Stimulated activated CD8-positive, alpha-beta memory T cell treated with anti-CD3 and anti-CD28 coated beads, Interleukin-7, amount 100 ng/mL, for 1 hour (primary cell): ENCODE measurements at places on chromosomes 7 and 10.
A peak's percentile ranks its signal among the peaks of the same experiment; 100 is the strongest.

DNA sequence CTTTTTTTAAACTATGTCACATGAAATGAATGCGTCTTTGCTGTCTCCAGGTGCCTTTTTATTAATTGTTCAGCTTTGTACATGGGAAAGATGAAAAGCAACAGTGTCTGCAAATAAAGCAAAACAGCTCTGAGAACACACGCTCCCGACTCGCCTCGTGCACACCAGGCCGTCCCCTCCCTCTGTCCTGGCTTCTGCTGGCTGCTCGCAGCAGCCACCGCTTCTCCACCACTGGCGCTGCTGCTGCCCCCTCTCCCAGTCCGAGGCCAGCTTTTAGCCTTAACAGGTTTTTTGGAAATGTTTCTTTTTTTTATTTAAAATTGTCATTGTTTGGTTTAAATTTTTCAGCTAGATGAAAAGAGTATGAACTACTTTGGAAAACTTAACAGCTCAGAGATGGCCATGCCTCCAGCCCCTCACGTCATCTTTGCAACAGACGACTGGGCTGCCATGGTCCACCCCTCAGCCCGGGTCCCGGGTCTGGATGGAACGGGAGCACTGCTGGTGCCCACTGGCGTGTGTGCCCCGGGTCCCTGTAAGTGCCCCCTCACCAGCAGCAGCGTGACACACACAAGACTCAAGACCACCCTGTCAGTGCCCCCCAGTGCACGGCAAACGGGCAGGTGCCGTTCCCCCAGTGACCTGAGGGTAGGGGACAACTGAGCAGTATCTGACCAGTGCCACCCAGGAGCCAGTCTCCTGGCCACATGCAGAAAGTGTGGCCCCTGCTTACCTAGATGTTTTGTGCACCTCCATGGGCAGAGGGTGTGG, 415.6 kb upstream of the FOXK1 start:
- no peak for DNase-seq

GRCh38 chr7:106736508-106737201, 75.7 kb upstream of the CCDC71L start:
- DNase-seq = no peak

- DNase-seq = no peak
These were observed 125.8 kb downstream of the CRPPA start for GRCh38 chr7:16295558-16295957.

DNA sequence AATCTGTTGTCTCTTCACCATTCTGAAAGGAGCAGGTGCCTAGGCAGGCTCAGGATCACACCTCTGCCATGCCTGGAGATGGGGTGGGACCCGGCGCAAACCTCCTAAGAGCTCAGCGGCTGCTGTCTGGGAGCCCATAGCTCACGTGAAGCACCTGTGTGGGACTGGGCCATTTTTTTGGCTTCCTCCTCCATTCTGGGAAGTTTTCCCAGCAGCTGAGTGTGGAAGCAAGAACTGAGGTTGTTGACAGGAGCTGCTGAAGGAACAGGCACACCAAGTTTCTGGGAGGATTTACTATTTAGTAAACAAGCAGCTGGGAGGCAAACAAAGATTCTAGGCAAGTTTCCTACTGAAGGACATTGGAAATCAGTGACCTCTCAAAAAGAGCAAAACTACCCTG, 77.3 kb downstream of the FAM13C start:
- DNase-seq = no peak

DNA sequence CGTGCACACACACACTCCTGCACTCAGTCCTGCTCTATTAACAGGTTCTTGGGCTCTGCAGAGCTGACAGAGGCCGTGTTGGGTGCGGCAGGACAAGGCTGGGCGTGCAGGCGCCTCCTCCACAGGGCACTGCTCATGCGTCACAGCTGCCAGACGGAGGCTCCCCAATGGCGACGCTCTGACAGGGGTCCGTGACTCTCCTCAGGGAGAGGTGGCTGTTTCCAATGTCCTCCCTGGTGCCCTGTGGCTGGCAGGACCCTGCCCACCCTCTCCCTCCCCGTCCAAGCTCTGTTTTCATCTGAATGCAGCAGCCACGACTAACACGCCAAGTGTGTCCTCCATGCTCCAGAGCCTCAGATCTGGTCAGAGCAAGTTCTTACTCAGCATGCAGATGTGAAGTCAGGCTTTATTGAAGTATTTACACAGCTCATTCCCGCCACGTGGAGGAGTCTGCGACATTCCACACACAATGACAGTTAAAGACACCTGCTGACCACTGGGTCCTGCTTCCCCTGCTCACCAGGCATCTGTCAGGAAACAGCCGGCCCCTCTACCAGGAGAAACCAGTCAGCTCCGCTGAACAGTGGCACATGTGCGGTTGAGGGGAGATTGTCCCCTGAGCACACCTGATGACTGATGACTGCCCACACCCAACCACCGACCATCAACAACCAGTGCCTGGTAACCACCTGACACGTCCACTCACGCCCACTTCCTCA, 116.7 kb downstream of the VIPR2 start:
- DNase-seq = no peak

GRCh38 chr7:128914566-128915151, 4.2 kb upstream of the KCP start:
- no peak for DNase-seq

DNA sequence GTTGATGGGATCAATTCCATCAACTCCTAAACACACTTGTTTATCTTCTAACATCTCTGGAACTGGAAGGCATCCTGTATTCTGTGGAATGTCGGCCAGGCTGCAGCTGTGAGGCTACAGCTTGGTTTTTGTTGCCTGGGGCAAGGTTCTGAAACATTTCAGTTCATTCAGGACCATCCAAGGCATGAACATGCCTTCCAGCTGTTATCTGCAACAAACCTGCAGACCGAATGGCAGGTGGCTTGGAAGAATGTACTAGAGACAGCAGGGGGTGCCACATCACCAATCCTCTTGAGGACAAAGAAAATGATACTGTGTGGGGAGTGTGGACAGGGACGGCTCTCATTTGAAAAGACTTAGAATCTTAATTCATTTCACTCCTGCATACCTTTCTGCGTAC, 12.4 kb downstream of the PAPOLB start:
- DNase-seq = no peak

DNA sequence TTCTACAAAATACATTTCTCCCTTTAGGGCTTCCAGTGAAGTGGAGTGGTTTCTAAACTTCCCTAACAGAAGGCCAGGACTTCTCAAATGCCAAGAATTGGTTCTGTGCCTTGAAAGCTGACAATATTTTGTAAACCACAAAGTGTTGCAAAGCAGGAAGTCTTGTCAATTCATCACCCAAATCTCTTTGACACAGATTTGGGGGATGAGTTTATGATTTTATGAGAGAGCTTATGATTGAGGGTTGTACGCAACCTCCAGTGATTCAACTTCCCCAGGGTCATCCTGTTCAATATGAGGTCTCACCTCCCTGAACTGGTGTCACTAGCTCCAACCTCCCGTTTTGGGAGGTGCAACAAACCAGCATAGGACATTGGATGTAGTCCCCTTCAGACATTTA, 83.7 kb downstream of the PRLHR start:
- no peak for DNase-seq

GRCh38 chr10:3400348-3400747, 227.8 kb upstream of the PITRM1 start:
- no peak for DNase-seq

DNA sequence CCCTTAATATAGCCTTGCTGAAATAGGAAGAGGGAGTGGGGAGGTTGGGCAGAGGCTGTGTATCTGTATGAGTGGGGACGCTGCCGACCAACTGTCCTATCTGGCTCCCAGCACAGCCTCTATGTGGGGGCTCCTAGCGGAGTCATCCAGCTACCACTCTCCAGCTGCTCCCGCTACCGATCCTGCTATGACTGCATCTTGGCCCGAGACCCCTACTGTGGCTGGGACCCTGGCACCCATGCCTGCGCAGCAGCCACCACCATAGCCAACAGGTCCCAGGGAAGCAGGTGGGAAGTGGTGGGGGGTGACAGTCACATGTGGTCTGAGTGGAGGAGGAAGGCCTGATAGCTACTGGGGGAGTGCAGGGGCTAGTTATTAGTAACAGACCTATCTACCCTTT, 6.6 kb downstream of the MRPL43 start:
- DNase-seq = no peak

DNA sequence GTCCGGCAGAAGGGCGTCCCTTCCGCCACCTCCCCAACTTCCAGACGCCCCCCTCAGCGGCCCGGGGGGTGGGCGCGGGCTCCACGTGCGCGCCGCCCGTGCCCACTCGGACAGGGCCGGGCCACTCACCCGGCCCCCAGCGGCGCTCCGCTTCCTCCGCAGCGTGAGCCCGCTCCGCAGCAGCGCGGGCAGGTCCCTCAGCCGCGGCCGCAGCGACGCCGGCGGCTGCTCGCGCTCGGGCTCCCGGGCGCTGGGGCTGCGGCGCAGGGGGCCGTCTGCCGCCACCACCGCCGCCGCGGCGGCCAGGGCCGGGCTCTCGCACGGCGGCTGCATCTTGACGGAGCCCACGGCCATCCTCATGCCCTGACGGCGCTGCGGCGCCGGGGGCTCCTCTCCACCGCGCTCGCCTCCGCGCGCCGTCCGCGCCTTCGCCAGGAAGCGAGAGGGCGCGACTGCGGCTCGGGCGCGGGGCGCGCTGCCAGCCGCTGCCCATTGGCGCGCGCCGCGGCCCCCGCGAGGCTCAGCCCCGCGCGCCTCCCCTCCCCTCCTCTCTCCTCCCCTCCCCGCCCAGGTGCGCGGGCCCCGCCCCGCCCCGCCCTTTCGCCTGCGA, at the start of gene RAPGEF5:
Gene RAPGEF5 (minus strand): TSS at position 454 of the 610 bp plus-strand sequence. CDS start 94 bp downstream, at position 360.
- DNase-seq = no peak

DNA sequence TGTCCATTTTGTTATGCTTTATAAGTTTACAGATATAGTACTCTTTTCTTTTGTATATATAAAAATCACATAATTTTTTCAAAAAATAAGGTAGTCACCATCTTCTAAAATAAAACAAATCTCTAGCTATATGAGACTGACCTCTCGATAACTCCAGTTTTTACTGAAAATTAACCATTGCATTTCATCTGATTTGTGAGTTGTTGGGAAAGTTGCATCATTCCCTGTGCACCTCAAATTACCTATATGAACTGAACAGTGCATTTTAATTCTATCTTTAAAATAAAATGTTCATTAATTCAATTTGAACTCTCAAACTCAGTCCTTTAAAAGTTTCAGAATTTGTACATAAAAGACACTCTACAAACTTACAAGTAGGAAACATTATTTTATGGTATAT, 86.0 kb downstream of the VWDE start:
- DNase-seq = no peak

DNA sequence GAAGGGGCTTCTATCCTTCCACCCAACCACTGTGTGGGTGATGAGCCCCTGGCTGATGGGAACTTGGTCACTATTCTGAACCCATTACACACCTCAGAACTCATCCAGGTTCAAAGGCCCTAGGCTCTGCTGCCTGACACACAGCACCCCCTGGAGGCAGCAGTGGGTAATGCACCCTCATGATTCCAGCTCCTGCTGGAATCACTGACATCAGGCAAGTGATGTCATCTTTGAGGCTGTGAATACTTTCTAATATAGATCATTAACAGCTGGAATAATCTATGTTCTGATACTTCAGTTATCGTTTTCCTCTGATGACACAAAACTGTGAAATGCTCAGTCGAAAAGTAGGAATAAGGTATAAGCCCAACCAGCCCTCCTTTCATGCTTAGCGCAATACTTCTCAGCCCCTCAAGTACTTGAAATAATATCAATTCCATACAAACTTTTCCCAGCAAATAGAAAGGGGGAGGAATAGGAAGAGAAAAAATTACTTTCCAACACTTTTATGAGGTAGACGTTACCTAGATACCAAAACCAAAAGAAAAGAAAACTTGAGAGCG, 7.5 kb upstream of the RBP3 start:
- DNase-seq = peak; percentile 32

- DNase-seq = no peak
These were observed 537 bp upstream of the MRPS24 start for GRCh38 chr7:43869867-43870240.

DNA sequence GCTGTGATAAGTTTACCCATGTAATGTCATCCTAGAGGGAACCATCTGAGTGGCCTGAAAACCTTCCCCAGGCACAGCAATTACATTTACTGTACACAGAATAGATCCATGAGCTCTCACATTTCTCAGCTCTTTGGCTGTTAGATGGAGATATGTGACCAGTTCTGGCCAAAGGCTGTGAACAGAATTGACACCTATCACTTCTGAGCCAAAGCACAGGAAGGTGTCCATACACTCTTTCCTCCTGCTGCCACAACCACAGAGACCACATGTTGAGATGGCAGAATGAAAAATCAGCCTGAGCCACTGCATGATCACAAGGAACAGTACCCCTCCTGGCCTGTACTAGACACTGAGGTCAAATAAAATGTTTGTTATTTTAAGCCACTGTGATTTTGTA, 44.3 kb upstream of the ATOH7 start:
- DNase-seq = no peak

DNA sequence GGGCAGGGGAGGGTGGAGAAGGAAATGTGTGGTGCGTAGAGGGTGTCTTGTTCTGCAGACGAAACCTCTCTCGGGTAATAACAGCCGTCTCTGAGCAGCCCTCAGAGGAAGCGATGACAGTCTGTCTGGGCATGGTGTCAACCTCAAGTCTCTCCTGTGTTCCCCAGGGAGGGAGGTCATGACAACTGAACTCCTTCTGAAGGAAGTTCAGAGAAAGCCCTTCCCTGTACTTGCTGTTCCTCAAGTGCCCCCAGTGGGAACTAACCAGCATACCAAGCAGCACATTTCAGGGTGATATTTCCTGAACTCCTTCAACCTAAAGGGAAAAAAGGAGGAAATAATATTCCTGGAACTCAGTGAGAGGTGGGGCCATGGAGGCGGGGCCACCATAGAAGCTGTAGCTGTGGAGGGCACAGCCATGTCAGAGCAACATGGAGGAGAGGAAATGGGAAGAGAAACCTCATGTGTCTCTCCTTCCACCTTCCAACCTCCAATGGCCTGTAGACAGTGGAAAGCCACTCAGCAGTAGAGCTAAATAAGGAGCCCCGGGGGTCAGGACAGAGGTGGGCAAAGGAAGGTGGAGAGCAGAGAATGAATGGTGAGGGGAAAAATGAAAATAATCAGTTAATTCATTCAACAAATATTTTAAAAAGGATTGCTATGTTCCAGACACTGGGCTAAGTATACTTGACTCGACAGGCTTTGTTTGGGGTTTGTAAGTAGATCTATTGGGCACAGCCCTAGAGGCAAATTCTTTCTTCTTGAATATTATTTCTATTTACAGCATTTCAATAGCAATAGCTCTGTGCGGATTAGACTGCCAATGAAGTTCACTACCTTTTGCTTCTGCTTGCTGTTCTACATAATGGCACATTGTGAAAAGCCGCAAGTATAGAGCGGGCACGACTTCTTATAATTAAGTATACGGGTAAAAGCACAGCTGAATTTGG, 61.0 kb upstream of the AOAH start:
- DNase-seq = peak; percentile 49

GRCh38 chr7:26910221-26910620, 45.8 kb upstream of the SKAP2 start:
- DNase-seq = no peak

DNA sequence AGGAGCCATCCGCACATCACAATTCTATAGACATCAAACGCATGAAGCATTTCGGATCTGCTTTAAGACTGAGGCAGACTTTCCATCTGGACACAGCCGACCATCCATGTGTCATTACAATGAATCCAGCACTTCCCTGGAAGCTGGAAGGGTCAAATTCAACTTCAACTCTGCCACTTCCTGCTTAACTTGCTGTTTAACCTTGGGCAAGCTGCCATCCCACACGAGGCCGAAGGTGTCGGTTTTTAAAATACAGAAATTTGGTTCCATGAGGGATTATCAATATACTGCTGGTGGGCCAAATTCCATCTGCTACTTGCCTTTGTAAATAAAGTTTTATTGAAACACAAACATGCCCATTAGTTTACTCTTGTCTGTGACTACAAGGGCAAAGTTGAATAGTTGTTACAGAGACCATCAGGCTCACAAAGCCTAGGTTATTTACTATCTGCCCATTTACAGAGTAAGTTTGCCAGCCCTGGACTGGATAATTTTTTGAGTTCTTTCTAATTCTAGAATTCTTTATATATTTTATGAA, 134.6 kb downstream of the FAM204A start:
- no peak for DNase-seq
